Activated CD4-positive, alpha-beta T cell treated with anti-CD3 and anti-CD28 coated beads, Interleukin-2, amount 10 ng/mL, durations not matched to agents 24 days and 14 days (primary cell): ENCODE measurements at places on chromosomes 5 and 9.
A peak's percentile ranks its signal among the peaks of the same experiment; 100 is the strongest.

GRCh38 chr5:132275367-132276220 is 18.1 kb downstream of the PDLIM4 start:
- no peak for DNase-seq

GRCh38 chr9:129803676-129804060 is 684 bp downstream of the TOR1B start:
- DNase-seq, result no peak

GRCh38 chr5:67813877-67814539 is 401.5 kb upstream of the PIK3R1 start:
- no peak for DNase-seq

GRCh38 chr9:136117291-136117915 is 1.3 kb downstream of the TMEM250 start:
- peak; percentile 75 for DNase-seq

- DNase-seq, result no peak
Observed at GRCh38 chr5:139212906-139213305, 14.7 kb upstream of the SIL1 start.

GRCh38 chr5:170219615-170220014 is 13.2 kb upstream of the C5orf58 start:
- no peak for DNase-seq

DNA sequence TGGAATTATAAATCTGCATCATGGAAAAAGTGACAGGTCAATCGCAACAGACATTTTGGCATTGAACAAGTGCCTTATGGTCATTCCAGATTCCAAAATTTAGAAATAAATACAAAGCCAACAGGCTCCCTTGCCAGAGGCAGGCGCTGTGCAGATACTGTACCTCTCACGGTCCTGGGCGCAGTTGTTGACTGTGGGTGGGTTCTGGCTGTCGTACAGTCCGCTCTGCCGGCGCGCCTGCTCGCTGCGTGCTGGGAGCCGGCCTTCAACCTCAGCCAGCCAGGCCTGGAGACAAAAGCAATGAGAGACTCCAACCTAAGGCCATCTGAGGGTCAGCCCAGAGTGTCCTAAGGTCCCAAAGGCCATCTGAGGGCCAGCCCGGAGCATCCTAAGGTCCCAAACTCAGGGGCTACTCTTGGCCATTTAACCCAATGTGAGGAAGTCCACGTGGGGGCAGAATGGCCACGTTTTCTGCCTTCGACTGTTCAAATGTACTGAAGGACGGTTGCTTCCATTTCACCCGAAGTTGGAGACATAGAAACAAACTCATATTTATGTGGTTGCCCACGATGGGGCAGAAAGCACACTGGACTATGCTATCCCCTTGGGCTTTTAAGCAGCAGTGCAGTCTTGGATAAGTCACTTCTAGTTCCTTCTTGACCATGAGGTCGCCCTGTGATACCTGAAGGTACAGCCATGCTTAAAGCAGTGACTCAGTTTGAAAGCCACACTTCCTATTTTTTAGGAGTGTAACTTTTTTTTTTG is 65.2 kb downstream of the USP20 start:
- DNase-seq, result no peak

- DNase-seq, result no peak
Observed at GRCh38 chr5:72185496-72186329, 78.4 kb downstream of the MAP1B start.

- no peak for DNase-seq
Observed at GRCh38 chr5:74272831-74273451, 367.6 kb downstream of the ENC1 start.

GRCh38 chr9:38009035-38009501 is 60.0 kb downstream of the SHB start:
- DNase-seq, result no peak

GRCh38 chr5:87735923-87736322 is 323.2 kb upstream of the CCNH start:
- no peak for DNase-seq

DNA sequence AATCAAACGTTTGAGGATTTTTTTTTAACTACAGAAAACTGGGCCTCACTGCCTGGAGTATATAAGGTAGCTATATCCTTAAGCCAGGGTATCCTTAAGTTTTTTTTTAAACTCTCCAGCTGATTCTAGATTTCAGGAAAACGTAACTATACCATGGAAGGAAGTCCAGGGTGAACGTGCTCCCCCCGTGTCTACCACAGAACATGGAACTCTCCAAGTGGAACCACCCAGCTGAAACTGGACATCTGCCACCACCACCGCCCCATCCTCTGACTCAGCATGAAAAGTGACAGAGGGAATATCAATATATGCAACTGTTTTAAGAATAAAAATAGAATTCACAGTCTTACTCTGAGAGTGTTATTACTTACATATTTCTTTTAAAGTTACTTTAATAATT is 61.3 kb downstream of the DROSHA start:
- no peak for DNase-seq

- no peak for DNase-seq
Observed at GRCh38 chr5:172858511-172858989, 24.5 kb downstream of the ERGIC1 start.

GRCh38 chr9:111037356-111037707 is 938 bp downstream of the LPAR1 start:
- DNase-seq, result no peak

- peak; percentile 82 for DNase-seq
Observed at GRCh38 chr5:1111241-1111726, 579 bp downstream of the SLC12A7 start.

GRCh38 chr5:39622281-39622680 is 197.5 kb upstream of the DAB2 start:
- no peak for DNase-seq

DNA sequence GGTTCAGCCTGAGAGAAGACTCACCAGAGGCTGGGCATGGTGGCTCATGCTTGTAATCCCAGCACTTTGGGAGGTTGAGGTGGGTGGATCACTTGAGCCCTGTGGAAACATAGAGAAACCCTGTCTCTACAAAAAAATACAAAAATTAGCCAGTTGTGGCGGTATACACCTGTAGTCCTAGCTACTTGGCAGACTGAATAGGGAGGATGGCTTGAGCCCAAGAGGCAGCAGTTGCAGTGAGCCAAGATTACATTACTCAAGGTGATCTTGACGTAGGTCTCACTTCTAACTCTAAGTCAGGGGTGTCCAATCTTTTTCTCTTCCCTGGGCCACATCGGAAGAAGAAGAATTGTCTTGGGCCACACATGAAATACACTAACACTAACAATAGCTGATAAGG is 16.2 kb upstream of the ATP6V1G1 start:
- no peak for DNase-seq

- DNase-seq, result no peak
Observed at GRCh38 chr5:97489010-97489840, 306.2 kb upstream of the RIOK2 start.

GRCh38 chr9:37407468-37407867 is 15.0 kb upstream of the GRHPR start:
- no peak for DNase-seq

- DNase-seq, result no peak
Observed at GRCh38 chr9:123511326-123512277, 155.6 kb downstream of the CRB2 start.

DNA sequence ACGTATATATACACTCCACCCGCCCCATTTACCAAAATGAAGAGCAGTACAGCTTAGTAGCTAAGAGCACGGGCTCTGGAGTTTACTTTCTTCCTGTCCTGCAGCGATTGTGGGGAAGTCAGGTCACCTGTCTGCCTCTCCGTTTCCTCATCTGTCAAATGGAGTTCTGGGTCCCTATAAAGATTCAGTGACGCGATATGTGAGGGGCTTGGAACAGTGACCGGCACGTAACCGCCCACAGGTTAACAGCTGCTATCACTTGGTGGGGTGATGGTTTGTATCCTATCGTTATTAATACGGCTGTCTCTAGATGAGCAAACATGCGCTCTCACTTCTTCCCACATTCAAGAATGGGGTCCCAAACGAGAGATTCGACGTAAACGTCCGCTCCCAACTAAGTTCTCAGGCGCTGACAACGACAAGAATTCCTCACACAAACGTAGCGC is 426 bp downstream of the FAM114A2 start:
- peak; percentile 81 for DNase-seq

GRCh38 chr9:69009708-69010107 is 4.2 kb downstream of the PRKACG start:
- no peak for DNase-seq

DNA sequence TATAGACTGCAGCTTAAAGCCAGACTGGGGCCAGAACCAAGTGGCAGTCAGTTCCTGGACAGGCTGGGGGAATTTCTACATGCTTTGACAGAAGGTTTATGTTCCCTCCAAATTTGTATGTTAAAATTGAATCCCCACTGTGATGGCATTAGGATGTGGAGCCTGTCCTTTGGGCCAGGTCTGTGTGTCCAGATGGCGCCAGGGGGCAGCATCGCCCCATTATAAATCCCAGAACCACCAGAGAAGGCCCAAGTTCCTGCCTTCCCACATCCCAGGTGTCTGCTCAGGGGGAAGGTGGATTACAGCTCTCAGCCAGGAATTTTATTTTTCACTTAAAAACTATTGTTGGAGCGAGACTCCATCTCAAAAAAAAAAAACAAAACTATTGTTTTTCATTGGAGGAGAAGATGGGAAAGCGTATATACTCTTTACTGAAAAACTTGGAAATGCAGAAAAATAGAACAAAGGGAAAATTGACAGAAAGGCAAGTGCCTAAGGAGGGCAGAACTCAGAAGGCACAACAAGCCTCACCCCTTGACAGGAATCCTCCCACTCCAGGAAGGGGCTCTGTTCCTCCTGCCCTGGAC is 5.0 kb downstream of the IL3 start:
- DNase-seq, result peak; percentile 86

GRCh38 chr9:115157245-115157674 is 39.3 kb upstream of the TNC start:
- no peak for DNase-seq

GRCh38 chr5:59091965-59092364 is 509.1 kb downstream of the RAB3C start:
- no peak for DNase-seq

- no peak for DNase-seq
Observed at GRCh38 chr5:25033658-25034057, 388.9 kb upstream of the CDH10 start.

GRCh38 chr9:72407114-72407513 is 42.1 kb upstream of the ZFAND5 start:
- DNase-seq, result no peak

- DNase-seq, result no peak
Observed at GRCh38 chr5:17395106-17395880, 102.7 kb upstream of the TAF11L2 start.

DNA sequence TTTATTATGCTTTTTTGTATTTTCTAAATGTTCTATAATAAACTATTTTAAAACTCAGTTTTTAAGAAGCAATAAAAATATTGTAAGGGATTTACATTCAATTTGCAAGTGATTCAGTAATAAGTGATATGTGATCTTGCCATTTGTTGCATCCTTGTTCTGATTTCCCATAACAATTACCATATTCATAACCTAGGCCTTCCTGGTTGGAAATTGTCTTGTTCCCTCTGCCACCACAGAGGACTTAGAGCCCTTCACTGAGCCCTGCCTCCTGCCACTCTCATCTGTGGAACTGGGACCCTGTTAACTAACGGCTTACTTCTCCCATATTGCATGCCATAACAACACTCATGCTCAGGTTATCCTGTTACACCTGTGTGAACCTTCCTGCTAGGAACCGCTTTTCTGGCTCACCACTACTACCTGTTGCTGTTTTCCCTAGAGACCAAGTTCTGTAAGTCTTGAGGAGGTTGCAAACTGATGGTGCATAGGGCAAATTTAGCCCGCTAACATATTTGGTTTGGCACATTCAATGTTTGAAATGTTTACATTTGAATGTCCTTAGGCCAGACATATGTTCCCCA is 32.9 kb upstream of the DTWD2 start:
- DNase-seq, result no peak

- DNase-seq, result no peak
Observed at GRCh38 chr5:124961521-124961920, 215.1 kb upstream of the ZNF608 start.

- no peak for DNase-seq
Observed at GRCh38 chr5:73314395-73315257, 134.0 kb downstream of the FOXD1 start.

GRCh38 chr5:5531371-5531770 is 108.9 kb downstream of the ICE1 start:
- no peak for DNase-seq

GRCh38 chr9:2285416-2286332 is 270.5 kb downstream of the SMARCA2 start:
- DNase-seq, result no peak

- DNase-seq, result peak; percentile 82
Observed at GRCh38 chr9:120926397-120926928, at the start of gene TRAF1. TSS of gene TRAF1 (minus strand) at chr9:120926796. CDS start at chr9:120926075, 721 bp downstream.

- no peak for DNase-seq
Observed at GRCh38 chr9:23686257-23686656, 139.8 kb downstream of the ELAVL2 start.

GRCh38 chr9:105539452-105539851 is 18.5 kb upstream of the FKTN start:
- no peak for DNase-seq

GRCh38 chr5:73454379-73455036 is 5.9 kb upstream of the FOXD1 start:
- peak; percentile 78 for DNase-seq

- DNase-seq, result no peak
Observed at GRCh38 chr5:109160468-109160867, 249.3 kb downstream of the PJA2 start.

- no peak for DNase-seq
Observed at GRCh38 chr9:73133921-73134407, 17.7 kb upstream of the ANXA1 start.

- peak; percentile 88 for DNase-seq
Observed at GRCh38 chr5:73792687-73793320, 166.8 kb downstream of the ARHGEF28 start.

- peak; percentile 85 for DNase-seq
Observed at GRCh38 chr9:99259231-99259918, 37.3 kb downstream of the SEC61B start.

DNA sequence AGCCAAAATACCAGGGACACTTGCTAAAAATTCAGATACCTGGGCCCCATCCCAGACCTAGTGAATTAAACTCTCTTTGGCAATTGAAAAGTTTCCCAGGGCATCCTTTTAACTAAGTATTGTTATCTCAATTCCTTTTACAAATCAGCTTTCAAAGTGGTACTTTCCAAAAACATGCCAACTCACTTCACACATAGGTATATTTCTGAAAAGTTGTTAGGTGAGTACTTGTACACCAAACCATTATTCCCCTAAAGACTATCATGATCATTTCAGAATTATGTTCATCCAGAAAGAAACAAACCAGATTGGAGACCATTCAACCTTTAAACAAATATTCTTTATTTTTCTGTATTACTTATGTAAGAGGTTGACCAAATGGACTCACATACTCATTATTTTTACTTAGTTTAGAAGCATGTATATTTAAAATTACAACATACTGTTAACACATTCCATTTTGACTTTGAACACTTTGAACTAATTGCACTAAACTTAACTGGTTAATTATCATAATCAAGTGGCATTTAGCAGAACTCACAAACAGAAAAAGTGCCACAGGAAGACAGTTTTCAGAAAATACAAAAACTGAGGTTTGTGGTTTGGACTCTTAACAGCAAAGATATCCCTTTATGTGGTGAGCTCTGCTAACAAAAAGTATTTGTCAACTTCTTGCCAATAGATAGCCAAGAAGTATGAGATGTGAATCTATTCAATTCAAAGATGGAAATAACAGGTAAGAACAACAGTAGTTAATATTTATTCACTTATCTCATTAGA is 40.7 kb downstream of the KIAA0825 start:
- peak; percentile 75 for DNase-seq
